Activated CD4-positive, alpha-beta T cell treated with anti-CD3 and anti-CD28 coated beads, Interleukin-2, amount 10 ng/mL, durations not matched to agents 7 days and 5 days (primary cell): ENCODE measurements at places on chromosomes 3 and 15. TPM values are rescaled to one million over a fixed set of nuclear protein-coding genes. Genes with fewer than 3 reads are reported as not detected.

The CADM2 gene
- not detected for total RNA-seq

The ANKDD1A gene
- 1.1 TPM for total RNA-seq

The LSMEM2 gene
- not detected for total RNA-seq

GRCh38 chr3:154242766-154243165, 81.5 kb downstream of the DHX36 start:
- DNase-seq, result no peak

DNA sequence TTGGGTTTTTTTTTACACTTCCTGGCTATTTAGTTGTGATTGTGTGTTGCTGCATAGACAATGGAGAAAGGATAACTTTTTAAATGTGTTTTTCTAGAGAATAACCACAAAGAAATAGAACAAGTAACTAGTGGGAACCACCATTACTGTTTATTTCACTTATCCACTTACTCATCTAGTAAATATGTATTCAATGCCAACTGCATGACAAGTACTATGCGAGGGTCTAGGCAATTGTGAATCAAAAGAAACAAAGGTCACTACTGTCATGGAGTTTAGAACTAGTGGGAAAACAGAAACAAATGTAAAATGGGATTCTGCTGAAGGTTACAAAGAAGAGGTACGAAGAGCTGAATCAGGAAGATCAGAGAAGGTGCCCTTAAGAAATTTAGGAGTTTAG, 600.9 kb upstream of the ROBO2 start:
- DNase-seq, result no peak

DNA sequence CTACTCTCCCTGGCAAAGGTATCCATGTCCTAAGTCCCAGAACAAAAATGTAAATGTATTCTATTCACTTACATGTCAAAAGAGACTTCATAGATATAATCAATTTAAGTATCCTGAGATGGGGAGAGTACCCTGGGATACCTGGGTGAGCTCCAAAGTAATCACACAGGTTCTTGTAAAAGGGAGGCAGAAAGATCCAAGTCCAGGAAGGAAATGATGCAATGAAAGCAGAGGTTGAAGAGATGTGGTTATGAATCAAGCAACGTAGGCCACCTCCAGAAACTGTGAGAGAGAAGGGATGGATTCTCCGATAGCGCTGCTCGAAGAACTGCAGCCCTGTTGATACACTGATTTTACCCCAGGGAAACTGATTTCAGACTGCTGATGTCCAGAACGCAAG, 93.9 kb upstream of the VGLL3 start:
- DNase-seq, result no peak

GRCh38 chr3:154119951-154120350, 1.2 kb upstream of the ARHGEF26 start:
- no peak for DNase-seq

DNA sequence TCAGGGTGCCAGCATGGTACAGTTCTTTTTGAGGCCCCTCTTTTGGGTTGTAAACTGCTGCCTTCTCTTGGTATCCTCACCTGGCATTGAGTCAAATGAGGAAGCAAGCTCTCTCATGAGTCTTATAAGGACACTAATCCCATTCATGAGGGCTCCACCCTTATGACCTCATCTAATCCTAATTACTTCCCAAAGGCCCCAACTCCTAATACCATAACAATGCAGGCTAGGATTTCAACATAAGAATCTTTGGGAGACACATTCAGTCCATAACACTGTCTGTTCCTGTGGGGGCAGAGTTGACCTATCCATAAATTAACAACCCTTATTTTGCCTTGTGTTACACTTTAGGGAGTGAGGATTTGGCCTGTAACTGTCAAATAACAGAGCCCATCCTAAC, 278.3 kb downstream of the LRTM1 start:
- DNase-seq, result no peak
